ENCODE measurements at places on chromosomes 16 and 17.

- DNase-seq, result no peak
These were observed 281.1 kb downstream of the CEP112 start for GRCh38 chr17:65910836-65911235.

DNA sequence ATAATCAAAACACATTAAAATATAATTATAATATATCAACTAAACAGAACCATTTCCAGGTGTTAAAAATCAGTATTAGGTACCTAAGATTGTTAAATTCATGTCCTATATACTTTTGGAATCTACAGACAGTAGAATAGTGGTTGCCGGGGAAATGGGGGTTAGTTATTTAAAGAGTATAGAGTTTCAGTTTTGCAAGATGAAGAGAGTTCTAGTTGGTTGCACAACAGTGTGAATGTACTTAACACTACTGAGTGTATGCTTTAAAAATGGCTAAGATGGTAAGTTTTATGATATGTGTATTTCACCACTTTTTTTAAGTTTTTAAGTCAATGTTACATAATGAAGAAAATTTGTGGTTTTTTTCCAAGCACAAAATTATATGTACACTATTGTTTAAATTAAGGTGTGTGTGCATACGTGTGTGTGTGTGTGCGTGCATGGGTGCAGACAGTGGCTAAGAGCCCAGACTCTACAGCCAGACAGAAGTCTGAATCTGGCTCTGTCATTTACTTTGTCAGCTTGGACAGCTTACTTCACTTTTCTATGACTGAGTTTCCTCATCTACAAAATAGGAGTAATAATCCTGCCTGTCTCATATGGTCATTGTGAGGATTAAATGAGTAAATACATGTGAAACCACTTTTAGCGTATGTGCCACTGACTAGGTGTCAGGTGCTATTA is 25.3 kb upstream of the PHAF1 start:
- DNase-seq, result no peak

GRCh38 chr16:3770530-3770929 is 53.2 kb upstream of the TRAP1 start:
- no peak for DNase-seq

DNA sequence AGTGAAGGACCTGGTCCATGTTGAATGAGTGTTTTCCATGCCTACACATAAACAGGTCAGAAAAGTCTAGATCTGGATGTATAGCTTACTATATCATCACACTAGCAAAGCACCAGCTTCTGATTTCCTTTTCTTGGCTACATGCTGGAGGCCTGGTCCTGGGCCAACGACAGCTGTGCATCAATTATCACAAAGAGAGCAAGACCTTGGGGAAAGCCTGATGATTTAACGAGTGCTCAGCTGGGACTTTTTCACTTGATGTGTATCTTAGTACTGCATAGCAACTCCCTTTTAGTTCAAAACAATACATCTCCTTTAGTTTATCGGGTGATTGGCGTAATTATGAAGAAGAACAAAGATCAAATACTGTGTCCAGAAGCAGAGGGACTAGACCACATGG is 358.2 kb downstream of the KIF2B start:
- no peak for DNase-seq

- no peak for DNase-seq
These were observed 655 bp downstream of the ATXN1L start for GRCh38 chr16:71846431-71846830.

DNA sequence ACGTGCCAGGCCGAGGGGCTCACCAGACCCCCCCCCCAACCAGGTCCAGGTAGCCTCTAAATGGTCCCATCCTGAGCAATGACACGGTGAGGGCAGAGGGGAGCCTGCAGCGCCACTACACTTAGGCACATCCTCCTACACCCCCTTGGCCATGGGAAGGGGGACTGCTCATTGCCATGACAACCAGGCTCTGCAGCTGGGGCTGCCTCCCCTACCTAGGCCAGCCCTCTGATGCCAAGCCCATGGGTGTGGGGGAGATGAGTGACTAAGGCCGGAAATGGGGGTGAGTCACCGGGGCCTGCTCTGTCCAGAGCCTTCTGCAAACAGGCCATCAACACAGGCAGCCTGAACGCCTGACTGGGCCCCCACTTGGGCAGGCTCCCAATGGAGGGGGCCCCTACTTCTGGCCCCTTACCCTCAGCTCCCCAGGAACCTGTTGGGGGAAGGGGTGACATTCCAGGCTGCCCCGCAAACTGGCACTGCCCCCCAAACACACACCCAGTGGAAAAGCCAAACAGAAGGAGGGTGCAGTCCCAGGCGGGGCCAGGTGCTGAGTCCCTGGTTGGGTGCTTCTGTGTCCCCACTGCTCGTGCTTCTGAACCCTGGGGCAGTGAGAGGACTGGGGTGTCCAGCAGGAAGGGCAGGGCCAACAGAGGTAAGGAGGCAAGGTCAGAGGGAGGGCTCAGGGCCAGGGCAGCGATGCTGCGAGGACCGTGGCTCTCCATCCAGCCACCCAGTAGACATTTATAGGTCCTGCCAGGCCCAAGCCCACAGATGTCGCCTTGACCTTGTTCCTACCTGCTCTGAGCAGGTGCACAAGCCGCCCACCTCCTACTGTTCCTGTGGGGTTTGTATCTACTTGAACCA is 8.2 kb downstream of the PLCD3 start:
- no peak for DNase-seq

DNA sequence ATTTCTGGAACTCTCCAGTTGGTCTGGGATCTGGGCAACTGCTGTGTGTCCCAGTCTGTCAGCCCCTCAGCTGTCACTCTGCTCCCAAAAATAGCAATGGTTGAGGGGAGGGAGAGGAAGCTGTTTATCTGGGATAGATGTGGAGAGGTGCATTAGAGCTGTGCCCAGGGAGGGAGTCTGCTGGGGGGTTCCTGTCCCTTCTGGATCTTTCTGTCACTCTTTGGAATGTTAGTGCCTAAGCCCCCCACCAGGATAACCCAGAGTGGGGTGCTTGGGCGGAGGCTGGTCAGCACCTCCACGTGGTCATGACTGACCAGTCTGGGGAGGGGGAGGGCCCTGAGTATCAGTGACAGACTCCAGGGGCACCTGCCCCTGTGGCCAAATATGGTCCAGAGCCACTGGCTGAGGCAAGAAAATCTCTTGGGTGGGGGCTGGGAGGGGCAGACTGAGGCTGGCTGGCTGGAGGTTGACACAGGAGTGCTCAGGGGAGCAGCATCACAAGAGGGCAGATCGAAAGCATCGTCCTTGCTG is at the start of gene UNC45B:
UNC45B (plus strand) TSS at position 443 of the 531 bp plus-strand sequence. CDS start 447 bp downstream, outside the sequence.
- DNase-seq, result no peak

Data from stimulated activated CD4-positive, alpha-beta T cell treated with anti-CD3 and anti-CD28 coated beads, Interleukin-12 subunit alpha, Interleukin-12 subunit beta, amount 100 ng/mL, for 4 hours (primary cell).